ENCODE measurements at places on chromosomes 1 and 21. TPM values are rescaled to one million over a fixed set of nuclear protein-coding genes. Genes with fewer than 3 reads are reported as not detected.

The CNR2 gene
- total RNA-seq = not detected

The CRYBG2 gene
- total RNA-seq = 2.2 TPM

The MFAP2 gene
- 2.1 TPM for total RNA-seq

The SYT2 gene
- 2.6 TPM for total RNA-seq

The NMNAT2 gene
- 76.4 TPM for total RNA-seq

The ZNF683 gene
- not detected for total RNA-seq

The AADACL3 gene
- not detected for total RNA-seq

The UMODL1 gene
- not detected for total RNA-seq

DNA sequence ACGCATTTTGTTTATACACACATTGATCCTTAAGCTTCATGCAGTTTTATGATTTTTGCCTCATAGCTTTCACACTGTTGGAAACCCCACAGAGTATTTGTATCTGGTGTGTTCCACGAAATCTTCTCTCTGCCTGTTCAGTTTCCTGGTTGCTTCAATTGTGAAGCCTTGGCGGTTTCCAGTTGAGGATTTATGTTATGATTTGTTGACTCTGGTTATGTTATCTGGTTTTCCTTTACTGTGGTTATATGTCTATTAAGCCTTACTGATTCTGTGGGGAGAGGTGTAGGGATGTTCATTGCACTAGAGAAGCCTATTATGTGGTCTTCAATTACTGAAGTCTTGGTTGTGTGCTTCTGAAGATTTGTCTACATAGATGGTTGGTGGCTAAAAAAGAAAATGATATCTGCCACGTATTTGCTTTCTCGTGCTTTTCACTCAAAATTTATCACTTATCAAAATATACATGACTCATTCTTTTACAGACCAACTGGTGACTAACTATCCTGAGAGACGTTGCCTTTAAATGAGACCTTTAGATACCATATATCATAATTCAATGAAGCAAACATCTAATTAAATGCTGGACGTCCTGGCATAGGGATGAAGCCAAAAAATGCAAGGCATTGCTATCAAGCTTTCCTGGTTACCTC is 488.0 kb upstream of the B3GALT2 start:
- no peak overlapping the region for H3K27ac ChIP-seq
- no peaks in the 10 kb centered on the region for H3K36me3 ChIP-seq
- no peaks in the 10 kb centered on the region for H3K27me3 ChIP-seq
- no peaks in the 10 kb centered on the region for H3K4me1 ChIP-seq
- H3K4me3 ChIP-seq = no peak overlapping the region

GRCh38 chr1:75165264-75165663 is 31.1 kb downstream of the LHX8 start:
- no peak overlapping the region for H3K27ac ChIP-seq
- no peaks in the 10 kb centered on the region for H3K27me3 ChIP-seq
- no peaks in the 10 kb centered on the region for H3K36me3 ChIP-seq
- no peaks in the 10 kb centered on the region for H3K4me1 ChIP-seq
- no peak for DNase-seq

DNA sequence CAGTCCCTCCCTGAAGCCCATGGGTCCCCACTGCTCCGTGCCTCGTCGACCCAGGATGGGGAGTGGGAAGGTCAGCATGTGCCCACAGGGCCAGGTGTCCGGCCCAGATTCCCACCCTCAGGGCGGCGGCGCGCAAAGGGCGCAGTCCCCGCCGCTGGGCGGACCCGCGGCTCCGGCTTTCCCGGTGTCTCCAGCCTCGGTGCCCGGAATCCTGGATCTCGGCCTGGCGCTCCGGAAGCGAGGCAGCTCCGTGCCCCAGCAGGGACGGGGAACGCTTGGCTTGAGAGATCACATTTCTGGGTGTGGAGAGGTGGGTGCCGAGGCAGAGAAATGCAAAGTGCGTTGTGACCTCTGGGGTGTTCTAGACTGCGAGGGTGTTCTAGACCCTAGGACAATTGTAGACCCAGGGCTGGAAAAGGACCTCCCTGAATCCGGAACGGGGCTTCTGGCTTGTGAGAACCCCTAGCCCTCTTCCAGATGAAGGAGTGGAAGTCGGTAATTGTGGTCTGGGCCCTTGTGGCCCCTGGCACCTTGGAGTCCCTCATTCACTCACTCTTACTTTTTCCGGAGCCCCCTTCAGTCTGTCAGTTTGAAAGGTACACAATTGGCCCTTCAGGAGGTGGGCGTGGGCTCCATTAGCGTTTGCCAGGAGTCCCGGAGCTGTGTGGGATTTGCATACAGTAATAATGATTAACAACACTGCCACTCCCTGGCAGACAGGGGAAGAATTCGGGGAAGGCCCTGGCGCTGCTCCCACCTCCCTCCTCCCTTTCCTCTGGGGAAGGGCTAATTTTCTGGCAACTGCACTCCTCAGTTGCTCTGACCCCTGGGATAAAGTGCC is 1.6 kb upstream of the KCND3 start:
- peaks cover 7% of the 10 kb centered on the region for H3K36me3 ChIP-seq
- H3K4me3 ChIP-seq = peak overlapping the region; percentile 84
- H3K27ac ChIP-seq = no peak overlapping the region
- peak; percentile 63 for DNase-seq

- peaks cover 11% of the 10 kb centered on the region for H3K27me3 ChIP-seq
- peak overlapping the region; percentile 82 for H3K4me3 ChIP-seq
- no peaks in the 10 kb centered on the region for H3K36me3 ChIP-seq
- peak overlapping the region; percentile 48 for H3K27ac ChIP-seq
Observed at GRCh38 chr1:26162220-26162709, 3.4 kb downstream of the FAM110D start.

- no peak for DNase-seq
- no peak overlapping the region for H3K27ac ChIP-seq
- H3K36me3 ChIP-seq = no peaks in the 10 kb centered on the region
- H3K27me3 ChIP-seq = peaks cover 1% of the 10 kb centered on the region
- H3K4me1 ChIP-seq = no peaks in the 10 kb centered on the region
Observed at GRCh38 chr1:170096806-170097340, 22.4 kb upstream of the KIFAP3 start.

GRCh38 chr21:28781602-28782276 is 210.9 kb downstream of the LTN1 start:
- H3K4me3 ChIP-seq = no peak overlapping the region
- no peaks in the 10 kb centered on the region for H3K27me3 ChIP-seq
- no peaks in the 10 kb centered on the region for H3K36me3 ChIP-seq
- H3K4me1 ChIP-seq = no peaks in the 10 kb centered on the region
- no peak for DNase-seq
- no peak overlapping the region for H3K27ac ChIP-seq

DNA sequence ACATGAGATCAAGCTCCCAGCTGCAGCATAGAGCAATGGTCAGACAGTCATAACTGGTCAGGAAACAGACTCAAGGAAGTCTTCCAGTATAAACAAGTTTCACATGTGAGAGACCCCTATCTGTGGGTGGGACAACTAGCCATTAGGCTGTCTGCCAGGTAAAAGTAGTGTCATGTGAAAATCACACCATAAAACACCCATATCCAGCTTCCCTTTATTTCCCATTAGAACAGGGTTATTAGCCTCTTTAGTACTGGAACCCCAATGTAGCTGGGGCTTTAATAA is 426.7 kb downstream of the KCNT2 start:
- H3K36me3 ChIP-seq = no peaks in the 10 kb centered on the region
- no peak overlapping the region for H3K4me3 ChIP-seq
- no peak for DNase-seq
- no peaks in the 10 kb centered on the region for H3K27me3 ChIP-seq
- no peaks in the 10 kb centered on the region for H3K4me1 ChIP-seq

DNA sequence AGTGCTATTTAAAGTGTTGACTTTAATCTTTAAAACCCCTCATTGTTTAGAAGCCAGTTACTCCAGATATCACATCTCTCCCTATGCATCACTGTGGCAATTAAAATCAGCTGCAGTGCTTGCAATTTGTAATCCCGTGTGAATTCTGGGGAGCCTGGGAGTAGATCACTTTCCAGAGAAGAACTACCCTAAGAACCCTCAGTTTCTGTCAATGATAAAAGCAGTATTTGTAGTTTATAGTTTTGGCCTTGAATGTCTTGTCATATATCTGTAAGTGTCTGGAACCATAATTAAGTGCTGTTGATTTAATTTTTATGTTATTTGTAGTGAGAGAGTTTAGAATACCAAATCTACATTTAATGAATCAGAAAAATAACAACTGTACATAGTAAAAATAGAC is 5.5 kb upstream of the SPAG17 start:
- H3K4me1 ChIP-seq = peaks cover 1% of the 10 kb centered on the region
- no peaks in the 10 kb centered on the region for H3K27me3 ChIP-seq
- no peak overlapping the region for H3K27ac ChIP-seq
- no peak overlapping the region for H3K4me3 ChIP-seq
- DNase-seq = no peak

All from glutamatergic neuron (in vitro differentiated cells).